Activated naive CD4-positive, alpha-beta T cell (primary cell): ENCODE measurements at places on chromosomes 5 and 9.

DNA sequence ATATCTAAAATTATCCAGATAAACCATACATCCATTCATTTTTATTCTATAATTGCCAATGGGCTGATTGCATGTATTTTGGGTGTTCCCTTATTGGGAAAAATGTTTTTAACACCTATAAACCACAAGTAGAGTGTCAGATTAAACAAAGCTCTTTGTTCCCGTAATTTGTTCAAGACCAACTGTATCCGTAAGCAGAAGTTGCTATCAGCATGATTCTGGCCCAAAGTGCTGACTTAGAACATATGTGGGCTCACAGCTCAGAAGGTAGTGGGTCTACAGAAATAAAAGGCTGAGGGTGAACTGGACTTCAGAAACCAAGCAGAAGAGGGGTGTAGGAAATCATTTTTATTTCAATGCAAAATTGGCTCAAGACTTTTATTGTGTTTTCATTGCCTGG lies 23.5 kb upstream of the IL7R start:
- DNase-seq = no peak

GRCh38 chr5:115586525-115587146 lies 15.6 kb downstream of the TICAM2 start:
- no peak for DNase-seq

DNA sequence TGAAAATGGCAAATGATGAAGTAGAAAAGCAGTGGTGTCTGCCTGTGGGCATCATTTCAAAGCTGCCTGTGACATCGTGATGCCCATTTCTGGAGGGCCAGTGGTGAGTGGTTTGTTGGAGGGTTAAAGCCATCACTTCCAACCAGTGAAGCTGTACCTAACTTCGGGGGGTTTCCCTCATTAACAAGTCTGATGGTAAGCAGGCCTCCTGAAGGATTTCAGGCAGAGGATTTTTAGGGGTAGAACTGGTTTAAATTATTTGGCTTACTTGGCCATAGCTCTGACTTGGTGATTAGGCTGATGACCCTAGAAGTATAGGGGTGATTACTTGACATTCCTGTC lies 10.7 kb downstream of the TNFAIP8 start:
- DNase-seq = no peak

GRCh38 chr5:169707686-169708085 lies 70.6 kb downstream of the DOCK2 start:
- no peak for DNase-seq

DNA sequence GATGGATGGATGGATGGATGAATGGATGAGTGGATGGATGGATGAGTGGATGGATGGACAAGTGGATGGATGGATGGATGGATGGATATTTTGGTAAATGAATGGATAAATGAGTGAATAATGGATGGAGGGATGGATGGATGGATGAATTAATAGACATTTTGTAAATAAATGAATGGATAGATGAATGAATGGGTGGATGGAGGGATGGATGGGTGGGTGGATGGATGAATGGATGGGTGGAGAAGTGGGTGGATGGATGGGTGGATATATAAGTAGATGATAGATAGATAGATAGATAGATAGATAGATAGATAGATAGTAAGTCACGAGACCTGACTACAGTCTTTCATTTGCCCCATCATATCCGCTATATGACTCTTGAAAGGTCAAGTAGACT lies 82.7 kb upstream of the OLFM1 start:
- no peak for DNase-seq

GRCh38 chr5:89417515-89417914 lies 534.5 kb upstream of the MEF2C start:
- no peak for DNase-seq

- DNase-seq = no peak
These were observed 16.8 kb upstream of the JADE2 start for GRCh38 chr5:134508521-134509195.
